ENCODE measurements at places on chromosomes 3 and 15.
A peak's percentile ranks its signal among the peaks of the same experiment; 100 is the strongest.

GRCh38 chr3:127560051-127560787 lies 30.3 kb downstream of the TPRA1 start:
- DNase-seq = peak; percentile 49

DNA sequence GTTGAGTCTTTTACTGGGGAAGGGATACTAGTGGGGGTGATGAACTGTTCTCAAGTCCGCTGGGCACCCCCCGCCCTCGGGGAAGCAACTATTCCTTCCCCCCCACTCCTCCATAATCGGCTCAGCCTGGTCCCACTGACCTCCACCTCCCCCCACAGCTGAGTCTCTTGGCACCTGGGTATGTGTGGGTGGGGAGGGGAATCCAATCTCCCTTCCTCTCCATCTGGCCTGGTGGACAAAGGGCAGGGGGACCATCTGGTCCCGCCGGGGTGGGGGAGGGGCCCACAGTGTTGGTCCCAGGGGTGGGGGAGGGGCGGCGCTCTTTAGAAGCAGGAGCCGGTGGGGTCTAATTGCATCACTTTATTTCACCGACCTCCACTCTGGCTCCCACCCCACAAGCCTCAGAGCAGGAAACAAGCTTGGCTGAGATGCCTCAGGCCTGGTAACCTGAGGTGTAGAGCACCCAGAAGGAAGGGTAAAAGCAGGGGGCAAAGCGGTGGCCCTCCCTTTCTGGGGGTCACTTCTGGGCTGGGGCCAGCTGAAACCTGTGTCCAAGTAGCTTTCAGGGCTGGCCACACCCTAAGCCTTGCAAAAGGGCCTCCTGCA lies 1.0 kb upstream of the PCBP4 start:
- DNase-seq = peak; percentile 40

DNA sequence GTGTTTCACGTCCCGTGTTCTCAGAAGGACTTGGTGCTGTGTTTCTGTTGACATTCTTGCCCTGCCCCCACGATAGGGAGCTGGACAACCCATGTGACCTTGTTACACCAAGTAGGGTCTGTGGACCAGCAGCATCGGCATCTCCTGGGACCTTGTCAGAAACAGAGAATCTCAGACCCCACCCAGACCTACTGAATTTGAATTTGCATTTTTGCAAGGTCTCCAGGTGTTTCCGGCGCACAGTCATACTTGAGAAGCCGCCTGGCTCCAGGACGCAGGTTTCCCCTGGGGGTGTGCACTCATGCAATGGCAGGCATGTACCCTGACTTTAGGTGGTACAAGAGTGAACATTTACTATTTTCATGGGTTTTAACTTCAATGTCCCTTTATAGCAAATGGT lies 117.9 kb downstream of the TLE3 start:
- DNase-seq = no peak

DNA sequence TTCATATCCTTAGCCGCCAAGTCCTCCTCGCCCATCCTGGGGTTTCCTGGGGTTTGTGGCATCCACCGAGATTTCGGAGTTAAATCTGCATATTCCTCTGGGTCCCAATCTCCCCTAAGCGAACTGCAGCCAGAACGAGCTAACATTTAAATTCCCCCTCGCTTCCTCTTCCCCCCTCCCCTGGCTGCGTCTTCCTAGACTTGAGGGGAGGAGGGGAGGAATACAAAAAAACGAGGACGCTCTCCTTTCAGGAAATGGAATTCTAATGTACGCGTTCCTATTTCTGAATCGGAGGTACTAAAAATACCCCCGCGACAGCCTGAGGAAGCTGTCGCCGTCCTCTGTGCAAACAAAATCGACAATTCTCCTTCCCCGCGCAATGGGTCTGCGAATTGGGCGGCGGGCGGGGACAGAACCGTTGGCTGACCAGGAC lies 5.6 kb downstream of the FEZF2 start:
- DNase-seq = no peak
